Nephron progenitor cell (in vitro differentiated cells): ENCODE measurements at places on chromosomes 1 and 21.

DNA sequence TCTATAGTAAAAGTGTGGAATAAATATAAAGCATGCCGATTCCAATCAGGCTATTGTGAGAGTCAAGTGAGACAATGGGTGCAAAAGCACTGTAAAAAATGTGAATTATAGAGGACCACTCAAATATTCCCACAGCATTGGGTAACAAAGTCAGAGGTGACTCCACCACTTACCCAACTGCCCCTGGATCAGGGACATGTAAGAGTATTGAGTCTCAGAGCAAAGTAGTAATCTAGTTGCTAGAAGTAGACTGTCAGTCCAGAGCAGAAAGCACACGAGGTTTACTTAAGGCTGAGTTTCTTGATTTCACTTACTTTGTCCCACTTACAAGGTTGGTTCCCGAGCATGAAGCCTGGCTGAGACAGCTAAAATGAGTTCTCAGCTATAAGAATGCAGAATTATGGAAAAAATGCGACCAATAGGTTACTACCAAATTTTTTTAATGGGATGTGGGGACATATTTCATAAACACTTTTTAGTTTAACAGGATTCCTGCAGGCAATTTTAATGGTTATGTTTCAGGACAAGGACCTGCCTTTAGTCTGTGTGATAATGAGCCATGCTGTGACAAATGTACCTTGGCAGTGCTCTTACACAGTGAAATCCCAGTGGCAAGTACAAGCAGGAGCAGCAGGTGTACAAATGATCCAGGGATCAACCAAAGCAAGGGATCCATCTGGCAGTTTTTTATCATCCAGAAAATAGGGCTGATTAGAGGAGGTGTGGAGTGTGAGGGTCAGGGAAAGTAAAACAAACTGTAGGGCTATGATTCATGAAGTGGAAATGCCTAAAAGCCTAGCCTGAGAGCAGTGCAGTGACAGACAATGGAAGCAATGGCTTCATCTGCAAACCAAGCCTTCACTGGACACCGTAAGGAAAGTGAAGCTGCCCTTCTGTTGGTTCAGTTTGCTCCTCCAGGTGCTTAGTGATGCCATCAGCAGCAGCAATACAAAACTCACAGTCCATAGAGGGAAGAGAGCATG, 156.2 kb upstream of the SPAG17 start:
- no peak for DNase-seq

DNA sequence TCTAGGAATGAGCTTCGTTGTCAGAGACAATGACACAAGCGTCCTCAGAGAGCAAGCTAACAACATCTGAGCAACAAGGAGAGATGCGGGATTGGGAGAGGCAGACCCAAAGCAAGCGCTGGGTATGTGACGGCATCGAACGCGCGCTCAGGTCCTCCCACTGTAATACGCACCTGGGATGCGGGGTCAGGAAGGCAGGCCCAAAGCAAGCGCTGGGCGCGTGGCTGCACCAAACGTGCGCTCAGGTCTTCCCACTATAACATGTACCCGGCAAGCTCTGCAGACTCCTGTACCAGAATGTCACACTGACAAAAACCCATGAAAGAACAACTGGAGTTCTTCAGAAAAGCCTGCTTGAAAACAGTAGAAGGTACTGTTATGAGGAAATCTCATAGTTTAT, 653.8 kb downstream of the SMYD3 start:
- no peak for DNase-seq

GRCh38 chr1:29393451-29393826, 157.1 kb downstream of the PTPRU start:
- no peak for DNase-seq

- no peak for DNase-seq
Measured at GRCh38 chr1:167430134-167430848, 88.0 kb downstream of the CD247 start.

DNA sequence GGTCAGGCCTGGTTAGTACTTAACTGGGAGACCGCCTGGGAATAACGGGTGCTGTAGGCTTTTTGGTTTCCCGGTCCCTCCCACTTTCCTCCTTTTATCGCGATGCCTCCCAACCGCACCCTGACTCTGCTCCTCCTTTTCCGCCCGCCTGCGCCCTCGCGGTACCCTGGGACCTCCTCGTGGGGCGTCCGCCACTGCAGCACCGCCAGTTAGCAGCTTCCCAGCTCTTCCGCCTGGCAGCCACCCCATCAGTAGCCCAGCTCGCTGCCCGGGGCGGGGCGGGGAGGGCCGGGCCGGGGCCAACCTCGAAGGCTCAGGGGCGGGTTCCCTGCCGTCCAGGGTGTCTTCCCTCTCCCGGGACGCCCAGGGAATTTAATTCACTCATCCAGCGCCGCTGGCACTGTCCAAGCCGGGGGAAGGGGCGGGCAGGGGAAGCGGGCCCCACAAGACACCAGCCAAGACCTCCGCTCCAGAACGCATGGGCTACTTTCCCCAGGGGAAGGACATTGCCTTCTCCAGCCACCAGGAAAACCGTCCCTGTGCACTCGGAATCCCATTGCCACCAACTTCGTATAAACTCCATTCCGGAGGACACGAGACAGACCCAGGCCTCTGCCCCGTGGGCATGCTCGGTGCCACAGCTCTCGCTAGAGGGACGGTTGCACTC, 2.0 kb upstream of the ZNF678 start:
- DNase-seq, result no peak

DNA sequence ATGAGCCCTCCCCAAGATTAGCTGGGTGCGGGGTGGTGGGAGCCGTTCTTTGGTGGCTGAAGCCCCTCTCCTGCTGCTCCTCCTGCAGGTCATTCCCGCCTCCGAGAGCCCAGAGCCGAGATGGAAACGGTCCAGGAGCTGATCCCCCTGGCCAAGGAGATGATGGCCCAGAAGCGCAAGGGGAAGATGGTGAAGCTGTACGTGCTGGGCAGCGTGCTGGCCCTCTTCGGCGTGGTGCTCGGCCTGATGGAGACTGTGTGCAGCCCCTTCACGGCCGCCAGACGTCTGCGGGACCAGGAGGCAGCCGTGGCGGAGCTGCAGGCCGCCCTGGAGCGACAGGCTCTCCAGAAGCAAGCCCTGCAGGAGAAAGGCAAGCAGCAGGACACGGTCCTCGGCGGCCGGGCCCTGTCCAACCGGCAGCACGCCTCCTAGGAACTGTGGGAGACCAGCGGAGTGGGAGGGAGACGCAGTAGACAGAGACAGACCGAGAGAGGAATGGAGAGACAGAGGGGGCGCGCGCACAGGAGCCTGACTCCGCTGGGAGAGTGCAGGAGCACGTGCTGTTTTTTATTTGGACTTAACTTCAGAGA, 448 bp downstream of the G0S2 start:
- DNase-seq, result peak; percentile 52

- DNase-seq, result no peak
Measured at GRCh38 chr1:109198043-109198695, 15.5 kb upstream of the SARS1 start.

DNA sequence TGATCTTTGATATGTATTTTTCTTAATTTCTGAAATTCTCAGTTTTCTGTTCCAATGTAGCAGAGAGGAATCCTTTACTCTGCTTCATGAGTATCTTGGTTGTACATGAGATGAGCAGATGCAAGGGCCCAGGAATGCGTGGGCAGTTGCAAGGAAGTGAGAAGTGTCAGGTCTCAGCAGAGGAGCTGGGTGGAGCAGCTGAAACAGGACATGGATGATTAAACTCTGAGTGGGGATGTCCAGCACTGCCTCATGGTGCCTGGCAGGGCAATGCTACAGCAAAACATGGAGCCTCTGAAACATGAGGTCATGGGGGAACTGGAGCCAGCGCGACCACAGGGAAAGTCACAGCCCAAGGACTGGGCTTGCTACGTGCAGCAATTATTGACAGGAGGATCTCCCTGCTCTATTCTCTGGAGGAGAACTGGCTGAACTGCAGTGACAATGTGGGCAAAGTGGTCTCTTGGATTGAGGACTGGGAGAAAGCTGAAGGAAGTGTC, 48.4 kb downstream of the COLGALT2 start:
- peak; percentile 50 for DNase-seq

- no peak for DNase-seq
Measured at GRCh38 chr1:157994704-157995582, 1.5 kb downstream of the KIRREL1 start.
